ENCODE measurements at places on chromosomes 13 and 19.
A peak's percentile ranks its signal among the peaks of the same experiment; 100 is the strongest.

- DNase-seq: no peak
Measured at GRCh38 chr13:96963786-96964475, 30.3 kb downstream of the OXGR1 start.

- DNase-seq: peak; percentile 12
Measured at GRCh38 chr13:28239374-28239773, 101.0 kb downstream of the PAN3 start.

DNA sequence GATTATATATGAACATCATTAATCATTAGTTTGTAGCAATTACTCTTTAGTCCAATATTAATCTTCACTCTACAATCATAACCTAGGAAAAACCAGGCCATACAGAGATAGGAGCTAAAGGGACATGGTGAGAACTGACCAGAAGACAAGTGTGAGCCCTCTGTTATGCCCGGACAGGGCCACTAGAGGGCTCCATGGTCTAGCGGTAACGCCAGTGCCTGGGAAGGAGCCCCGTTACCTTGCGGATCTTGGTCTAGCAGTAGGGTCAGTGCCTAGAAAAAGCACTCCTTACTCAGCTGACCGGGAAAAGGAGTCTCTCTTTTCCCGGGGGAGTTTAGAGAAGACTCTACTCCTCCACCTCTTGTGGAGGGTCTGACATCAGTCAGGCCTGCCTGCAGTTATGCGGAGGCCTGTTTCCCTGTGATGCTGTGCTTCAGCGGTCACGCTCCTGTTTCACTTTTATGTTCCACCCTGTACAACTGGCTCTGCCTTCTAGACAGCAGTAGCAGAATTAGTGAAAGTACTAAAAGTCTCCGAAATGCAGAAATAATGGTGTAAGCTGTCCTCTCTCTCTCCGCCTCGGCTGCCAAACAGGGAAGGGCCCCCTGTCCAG, 13.8 kb downstream of the OR7D4 start:
- DNase-seq: peak; percentile 42

DNA sequence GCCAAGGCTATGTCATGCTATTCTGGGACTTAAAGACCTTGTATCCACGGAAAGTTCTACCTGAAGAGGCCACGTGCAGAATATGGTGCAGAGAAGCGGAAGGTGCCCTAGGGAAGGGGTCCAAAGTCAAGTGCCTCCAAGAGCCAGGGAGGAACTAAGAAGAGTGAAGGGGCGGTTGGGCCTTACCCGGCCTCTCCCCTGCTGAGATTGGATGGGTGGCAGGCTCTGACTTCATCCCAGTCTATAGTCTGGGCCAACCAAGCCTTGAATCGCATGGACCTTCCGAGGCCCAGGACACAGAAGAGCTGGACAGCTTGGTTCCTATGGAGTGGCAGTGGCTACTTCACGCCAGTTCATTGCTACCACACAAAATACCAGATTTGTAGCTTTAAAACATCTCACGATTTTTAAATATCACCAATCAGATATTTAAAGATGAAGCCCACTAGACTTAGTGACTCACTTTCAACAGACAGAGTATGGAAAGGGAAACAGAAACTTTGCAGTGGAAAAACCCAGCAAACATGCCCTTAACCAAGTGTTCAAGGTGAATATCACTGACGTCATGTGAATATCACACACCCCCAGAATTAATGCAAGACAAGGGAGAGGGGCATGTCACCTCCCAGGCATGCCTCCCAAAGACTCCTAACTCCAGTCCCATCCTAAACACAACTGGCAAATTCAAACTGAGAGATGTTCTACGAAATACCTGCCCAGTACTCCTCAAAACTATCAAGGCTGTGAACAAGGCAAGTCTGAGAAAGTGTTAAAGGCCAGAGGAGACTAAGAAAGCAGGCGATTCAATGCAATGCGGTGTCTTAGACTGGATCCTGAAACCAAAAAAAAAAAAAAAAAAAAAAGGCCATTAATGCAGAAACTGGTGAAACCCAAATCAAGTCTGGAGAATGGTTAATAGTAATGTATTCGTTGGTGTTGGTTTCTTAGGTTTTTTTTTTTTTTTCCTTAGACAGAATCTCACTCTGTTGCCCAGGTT, 10.2 kb downstream of the C19orf12 start:
- DNase-seq: no peak

GRCh38 chr19:42402376-42403116, 12.4 kb upstream of the CNFN start:
- no peak for DNase-seq

- DNase-seq: no peak
Measured at GRCh38 chr19:29806098-29806866, 5.5 kb upstream of the CCNE1 start.

DNA sequence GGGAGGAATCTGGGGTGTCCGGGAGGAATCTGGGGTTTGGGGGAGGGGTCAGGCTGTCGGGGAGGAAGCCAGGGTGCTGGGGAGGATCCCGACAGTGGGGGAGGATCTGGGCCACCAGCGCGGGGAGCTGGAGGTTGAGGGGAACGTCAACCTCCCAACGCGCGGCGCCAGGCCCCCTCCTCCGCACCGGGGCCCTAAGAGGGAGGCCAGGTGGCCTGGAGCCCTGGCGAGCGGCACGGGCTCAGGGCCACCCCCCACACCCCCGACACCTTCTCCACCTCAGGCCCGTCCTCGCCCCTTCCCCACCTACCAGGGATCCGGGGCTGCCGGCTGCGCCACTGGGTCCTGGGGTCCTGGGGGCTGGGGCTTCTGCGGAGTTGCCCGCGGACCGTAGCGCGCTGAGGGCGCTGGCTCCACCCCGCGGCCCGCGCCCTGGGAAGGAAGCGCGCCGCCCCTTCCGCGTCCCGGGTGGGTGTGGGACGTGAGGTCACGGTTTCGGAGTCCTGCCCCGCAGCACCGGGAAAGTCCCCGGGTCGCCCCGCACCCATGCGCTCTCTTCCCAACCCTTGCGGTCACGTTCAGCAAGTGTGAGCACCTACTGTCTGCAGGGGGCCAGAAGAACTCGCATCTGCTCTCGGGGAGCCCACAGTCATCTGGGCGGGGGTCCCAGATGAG, at the start of gene TICAM1:
TICAM1 (minus strand) TSS at position 409 of the 675 bp plus-strand sequence. CDS start 13,335 bp downstream, outside the sequence.
- DNase-seq: peak; percentile 63

GRCh38 chr13:40311356-40312101, 354.9 kb downstream of the FOXO1 start:
- DNase-seq: no peak

DNA sequence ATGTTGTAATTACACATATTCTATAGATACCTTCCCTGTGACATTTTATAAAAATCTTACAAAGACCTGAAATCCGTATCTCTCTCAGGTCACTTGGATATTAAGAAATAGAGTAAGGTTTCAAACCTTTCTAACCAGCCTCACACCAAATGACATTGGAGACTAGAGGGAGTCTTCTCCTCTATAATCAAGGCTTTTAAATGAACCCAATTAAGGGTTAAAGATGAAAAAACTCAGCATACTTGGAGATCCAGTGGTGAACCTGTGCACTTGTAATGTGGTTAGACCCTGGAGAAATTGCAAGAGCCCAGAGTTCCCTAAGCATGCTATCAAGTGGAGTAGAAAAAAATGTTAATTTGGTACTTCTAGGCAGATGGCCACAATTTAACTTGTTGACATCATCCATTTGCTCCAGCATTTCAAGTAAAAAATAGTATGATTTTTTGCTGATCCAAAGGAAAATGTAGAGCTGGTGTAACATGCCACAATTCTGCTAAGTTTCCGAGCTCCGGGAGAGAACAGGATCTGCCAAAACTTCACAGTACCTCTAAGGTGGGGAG, 554.1 kb upstream of the MIR17HG start:
- DNase-seq: no peak

DNA sequence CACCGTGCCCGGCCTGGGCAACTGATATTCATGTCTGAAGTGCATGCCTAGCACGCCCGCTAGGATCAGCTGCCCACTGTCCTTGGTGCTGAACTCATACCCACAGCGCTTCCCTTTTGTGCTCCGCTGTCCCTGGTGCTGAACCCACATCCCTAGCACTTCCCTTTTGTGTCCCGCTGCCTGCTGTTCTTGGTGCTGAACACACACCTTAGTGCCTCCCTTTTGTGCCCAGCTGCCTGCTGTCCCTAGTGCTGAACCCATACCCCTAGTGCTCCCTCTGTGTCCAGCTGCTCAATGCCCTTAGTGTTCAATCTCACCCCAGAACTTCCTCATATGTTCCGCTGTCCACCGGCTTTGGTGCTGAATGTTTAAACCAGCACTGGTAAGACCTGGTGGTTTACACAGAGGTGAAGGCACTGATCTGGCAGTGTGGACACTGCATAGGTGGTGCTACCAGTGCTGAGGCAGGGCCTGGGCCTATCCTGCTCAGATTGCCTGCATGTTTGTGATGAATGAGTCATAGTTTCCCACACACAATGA, 26.3 kb upstream of the SIGLEC11 start:
- DNase-seq: peak; percentile 50

- DNase-seq: no peak
Measured at GRCh38 chr13:110177790-110178189, 129.2 kb downstream of the COL4A1 start.

DNA sequence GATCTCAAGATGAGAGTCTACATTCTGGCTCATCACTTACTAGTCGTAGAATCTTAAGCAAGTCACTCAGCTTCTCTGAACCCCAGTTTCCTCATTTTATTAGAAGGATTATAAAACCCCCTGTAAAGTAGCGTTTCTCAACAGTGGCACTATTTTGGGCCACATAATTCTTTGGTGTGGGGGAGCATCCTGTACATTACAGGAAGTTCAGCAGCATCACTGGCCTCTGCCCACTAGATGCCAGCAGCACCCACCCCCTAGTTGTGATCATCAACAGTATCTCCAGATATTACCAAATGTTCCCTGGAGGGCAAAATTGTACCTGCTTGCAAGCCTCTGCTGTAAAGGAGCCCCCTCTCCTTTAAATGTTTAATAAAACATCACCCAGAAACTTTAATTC, 22.6 kb downstream of the STARD13 start:
- DNase-seq: no peak

DNA sequence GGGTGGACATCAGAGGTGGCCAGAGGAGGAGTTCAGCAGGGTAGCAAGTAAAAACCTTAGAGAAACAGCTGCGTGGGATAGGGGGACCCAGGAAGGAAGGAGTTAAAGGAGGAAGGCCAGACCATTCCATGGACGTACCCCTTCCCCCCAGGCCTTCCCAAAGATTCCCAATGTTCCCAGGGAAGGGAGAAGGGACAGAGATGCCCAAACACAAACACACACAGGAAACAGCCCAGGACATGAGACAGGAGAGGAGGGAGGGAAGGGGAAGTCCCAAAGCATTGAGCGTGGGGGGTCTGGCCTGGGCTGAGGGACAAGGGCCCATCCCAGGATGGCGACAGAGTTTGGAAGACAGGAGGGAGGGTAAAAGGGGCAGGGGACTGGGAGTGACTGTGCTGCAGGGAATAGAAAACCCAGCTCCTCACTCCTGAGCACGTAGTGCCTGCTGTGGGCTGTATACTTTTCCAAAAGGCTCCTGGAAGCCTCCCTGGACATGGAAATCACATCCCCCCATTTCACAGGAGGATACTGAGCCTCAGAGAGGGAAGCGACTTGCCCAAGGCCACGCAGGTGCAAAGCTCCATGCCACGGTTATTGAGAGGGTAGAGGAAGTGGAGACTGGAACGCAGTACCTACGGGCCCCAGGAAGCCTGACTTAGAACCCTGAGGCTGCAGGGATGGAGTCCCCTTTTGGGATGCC, 1.1 kb downstream of the SYDE1 start:
- no peak for DNase-seq

- DNase-seq: no peak
Measured at GRCh38 chr13:108760129-108760528, 130.7 kb downstream of the MYO16 start.

DNA sequence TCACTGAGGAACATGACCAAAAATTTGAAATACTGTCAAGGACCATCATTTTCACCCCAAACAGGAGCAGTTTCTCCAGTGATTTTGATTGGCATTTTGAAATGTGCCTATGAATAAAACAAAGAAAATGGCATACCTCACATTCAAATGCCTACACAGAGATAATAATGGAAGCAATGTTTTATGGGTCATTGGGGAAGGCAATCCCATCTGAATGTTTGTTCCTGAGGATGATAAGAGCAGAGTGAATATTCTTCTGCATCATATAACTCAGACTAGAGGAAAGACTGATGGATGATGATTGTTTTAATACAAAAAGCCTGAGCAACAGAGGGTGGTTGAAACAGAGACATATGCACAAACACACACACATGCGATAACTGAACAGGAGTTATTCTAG, 2749.9 kb downstream of the PCDH9 start:
- no peak for DNase-seq

- no peak for DNase-seq
Measured at GRCh38 chr13:78160793-78161192, 242.2 kb upstream of the EDNRB start.

DNA sequence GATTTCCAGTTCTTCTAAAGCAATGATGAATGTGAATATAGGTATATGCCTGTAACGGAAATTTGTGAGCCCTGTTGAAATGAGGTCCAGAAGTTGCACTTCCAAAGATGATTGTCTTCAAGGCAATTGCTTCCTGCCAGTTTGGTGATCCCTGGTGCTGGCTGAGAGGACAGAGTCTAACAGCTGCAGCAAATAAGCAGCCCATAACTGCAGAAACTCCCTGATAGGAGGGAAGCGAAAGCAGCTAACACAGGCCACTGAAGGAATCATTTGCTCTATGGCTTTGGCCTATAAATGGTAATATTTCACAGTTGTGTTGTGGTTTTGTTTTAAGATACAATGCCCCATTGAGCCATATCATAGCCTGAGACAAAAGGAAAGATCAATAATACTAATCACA, 451.5 kb upstream of the MIR17HG start:
- DNase-seq: no peak

GRCh38 chr13:57634839-57635165, 3.3 kb downstream of the PCDH17 start:
- DNase-seq: no peak

DNA sequence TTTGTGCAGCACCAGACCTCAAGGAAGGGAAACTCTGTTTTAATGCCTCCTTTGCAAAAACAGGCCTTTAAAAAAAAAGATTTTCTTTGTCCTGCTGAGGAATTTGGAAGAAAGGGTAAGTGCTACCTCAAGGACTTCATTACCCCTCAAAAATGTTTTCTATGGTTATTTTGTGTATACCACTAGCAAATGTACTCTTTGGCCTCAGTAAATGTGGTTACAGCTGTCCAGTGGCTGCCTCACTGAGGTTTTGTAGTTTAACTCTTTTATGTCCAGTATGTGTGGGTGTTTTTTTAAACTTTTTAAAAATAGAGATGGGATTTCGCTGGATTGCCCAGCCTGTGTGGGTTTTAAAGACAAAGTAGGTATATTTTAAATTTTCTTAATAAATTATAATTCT, 42.2 kb upstream of the TSC22D1 start:
- DNase-seq: no peak

DNA sequence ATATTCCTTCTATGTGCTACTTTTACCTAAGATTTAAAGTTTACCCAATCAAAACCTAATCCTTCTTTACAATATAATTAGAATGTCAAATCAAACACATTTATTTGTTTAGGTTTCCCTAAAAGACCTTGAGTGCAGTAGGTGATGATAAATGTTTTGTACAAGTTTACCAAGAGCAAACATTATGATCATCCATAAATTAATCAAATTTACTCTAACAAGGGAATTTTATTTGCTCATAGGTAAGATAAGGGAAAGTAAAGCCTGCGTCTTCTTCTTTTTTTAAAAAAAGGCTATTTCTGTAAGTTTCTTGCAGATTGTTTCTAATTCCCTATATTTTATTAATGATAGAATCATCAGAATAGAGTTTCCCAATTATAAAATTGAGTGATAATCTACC, 48.0 kb upstream of the PCDH17 start:
- DNase-seq: no peak

- DNase-seq: peak; percentile 59
Measured at GRCh38 chr13:107866941-107867623, 348.3 kb downstream of the LIG4 start.

GRCh38 chr19:49639401-49640112, 386 bp downstream of the RRAS start:
- DNase-seq: no peak

- DNase-seq: no peak
Measured at GRCh38 chr19:13727798-13728197, 36.5 kb upstream of the MRI1 start.

Data from frontal cortex (tissue), 4 donors.